ENCODE measurements at places on chromosomes 16 and 17.
A peak's percentile ranks its signal among the peaks of the same experiment; 100 is the strongest.

- DNase-seq: no peak
Observed at GRCh38 chr17:39450051-39450450, 1.0 kb downstream of the MED1 start.

GRCh38 chr16:49337814-49338350, 35.7 kb upstream of the C16orf78 start:
- DNase-seq: no peak

- DNase-seq: no peak
Observed at GRCh38 chr17:82754297-82755208, 2.7 kb downstream of the TBCD start.

DNA sequence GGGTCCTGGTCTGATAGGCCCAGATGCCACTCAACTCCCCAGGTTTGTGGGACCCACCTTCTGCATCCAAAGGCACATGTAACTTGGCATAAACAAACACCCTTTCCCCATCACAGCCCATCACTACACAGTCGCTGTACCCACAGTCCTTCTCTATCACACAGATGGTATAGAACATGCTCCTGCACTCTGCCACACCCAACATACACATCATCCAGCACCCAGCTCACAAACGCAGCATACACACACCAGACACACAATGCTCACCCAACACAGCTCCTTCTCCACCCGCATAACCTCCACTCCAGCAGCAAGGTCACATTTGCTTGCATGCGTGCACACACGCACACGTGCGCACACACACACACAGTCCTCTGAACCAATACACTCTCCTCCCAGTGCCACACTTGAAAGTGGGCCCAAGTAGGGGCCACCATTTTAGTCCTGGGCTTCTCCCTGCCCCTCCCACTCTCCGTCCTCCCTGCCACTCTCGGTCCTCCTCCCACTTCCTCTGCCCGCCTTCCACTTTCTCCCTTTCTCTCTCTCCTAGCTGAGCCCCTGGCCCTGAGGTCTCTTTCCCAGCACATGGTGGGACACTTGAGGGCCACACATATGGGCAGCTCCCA, 8.5 kb upstream of the TMEM92 start:
- no peak for DNase-seq

- no peak for DNase-seq
Observed at GRCh38 chr16:88337021-88337420, 45.7 kb upstream of the ZNF469 start.

DNA sequence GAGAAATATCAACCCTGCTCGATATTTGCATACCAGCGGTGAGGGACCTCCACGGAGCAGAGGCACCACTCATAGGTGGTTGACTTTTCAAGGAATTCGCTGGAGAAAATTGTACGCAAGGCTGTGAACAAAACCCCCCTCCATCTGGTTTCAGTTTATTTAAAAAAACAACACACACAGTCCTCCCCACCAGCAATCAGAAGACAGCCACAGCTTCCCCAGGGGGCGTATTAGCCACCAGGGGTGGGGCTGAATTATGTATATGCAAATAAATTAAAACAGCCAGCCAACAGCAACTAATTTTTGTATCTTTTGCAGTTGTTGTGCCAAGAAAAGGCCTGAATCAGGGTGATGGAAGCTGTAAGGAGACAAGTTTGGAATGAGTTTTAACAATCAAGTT, 5.9 kb upstream of the HSD11B2 start:
- DNase-seq: no peak

- DNase-seq: no peak
Observed at GRCh38 chr17:27572665-27573064, 58.3 kb upstream of the LGALS9 start.

DNA sequence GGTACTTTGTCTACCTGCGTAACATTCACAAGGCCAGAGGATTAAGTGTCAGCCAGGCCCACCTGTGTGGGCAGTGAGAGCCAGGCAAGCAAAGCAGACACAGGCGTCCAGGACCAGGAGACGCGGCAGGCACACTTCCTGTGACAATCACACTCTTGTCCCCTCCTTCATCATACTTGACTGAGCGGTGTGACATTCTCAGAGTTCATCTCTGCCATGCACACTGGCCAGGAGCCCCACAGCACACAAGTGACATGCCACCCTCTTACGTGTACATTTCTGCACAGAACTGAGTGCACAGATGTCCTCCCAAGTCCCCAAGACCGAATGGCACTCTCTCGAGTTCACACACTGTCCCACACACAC, 8.7 kb downstream of the PPP1R9B start:
- peak; percentile 51 for DNase-seq

DNA sequence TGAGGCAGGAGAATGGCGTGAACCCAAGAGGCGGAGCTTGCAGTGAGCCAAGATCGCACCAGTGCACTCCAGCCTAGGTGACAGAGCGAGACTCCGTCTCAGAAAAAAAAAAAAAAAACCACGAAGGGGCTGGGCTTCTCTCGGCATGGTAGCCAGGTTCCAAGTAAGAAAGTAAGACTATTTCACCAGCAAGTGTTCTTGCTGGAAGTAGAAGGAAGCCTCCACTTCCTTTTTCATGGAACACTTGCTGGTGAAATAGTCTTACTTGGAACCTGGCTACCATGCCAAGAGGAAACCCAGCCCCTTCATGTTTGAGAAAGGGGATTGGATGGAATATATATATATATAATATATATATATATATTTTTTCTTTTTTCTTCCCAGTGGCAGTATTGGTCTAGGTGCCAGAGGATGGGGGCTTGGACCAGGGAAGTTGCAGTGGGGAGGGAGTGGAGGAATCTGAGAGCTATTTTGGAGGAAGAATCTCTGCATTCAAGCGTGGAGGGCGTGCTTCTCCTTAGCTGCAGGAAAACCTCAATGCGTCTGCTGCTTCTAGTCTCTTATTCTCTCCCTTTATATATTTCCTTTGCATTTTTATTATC, 7.2 kb upstream of the N4BP1 start:
- no peak for DNase-seq

DNA sequence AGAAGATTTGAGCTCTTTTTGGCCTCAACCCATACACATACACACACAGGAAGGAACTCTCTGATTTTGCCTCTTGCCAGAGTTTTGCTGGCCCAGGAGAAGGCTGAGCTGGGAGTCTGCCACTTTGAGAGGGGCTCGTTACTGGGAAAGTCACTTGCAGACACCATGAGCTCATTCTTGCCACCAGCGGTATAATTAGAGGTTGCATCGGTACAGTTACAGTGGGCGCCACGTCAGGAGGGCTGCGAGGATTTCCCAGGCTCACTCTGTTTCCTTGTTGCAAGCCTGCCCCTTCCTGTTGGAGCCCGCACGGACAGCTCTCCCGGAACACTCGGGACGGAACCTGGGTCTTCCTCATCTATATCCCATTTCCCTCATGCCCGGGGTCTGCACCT, 3.1 kb upstream of the SDK2 start:
- DNase-seq: no peak

DNA sequence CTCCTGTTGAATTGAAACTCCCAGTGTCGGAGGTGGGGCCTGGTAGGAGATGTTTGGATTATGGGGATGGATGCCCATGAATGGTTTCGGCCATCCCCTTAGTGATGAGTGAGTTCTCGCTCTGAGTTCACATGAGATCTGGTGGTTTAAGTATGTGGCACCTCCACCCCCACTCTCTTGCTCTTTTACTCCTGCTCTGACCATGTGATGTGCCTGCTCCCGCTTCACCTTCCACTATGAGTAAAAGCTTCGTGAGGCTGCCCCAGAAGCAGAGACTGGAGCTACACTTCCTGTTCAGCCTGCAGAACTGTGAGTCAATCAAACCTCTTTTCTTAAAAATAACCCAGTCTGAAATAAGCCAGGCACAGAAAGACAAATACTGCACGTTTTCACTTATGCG, 512.4 kb downstream of the HS3ST4 start:
- DNase-seq: no peak

DNA sequence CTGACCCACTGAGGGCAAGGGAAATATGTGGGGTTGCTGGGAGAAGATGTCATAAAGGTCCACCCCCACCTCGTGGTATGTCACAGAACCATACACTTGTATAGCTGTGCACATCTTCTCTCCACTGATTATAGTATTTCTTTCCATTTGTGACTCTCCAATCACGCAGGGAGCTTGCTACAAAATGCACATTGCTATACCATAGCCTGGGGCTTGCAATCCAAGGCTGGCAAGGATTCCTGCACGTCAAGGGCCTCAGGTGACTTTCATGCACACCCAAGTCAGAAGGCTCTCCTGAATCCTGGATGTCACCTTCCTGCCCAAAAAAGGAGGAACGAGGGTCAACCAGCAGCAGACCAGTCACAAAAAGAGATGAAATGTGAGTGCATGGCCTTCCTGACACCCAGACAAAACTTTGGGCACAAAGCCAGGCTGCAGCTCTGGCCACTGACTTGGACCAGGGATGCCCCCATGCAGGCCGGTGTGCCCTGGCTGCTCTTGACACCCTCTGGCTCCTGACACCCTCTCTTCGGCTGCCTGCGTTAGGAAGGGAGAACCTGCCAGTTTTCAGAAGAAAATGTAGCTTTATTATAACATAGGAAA, 12.1 kb downstream of the TBC1D26 start:
- DNase-seq: no peak

DNA sequence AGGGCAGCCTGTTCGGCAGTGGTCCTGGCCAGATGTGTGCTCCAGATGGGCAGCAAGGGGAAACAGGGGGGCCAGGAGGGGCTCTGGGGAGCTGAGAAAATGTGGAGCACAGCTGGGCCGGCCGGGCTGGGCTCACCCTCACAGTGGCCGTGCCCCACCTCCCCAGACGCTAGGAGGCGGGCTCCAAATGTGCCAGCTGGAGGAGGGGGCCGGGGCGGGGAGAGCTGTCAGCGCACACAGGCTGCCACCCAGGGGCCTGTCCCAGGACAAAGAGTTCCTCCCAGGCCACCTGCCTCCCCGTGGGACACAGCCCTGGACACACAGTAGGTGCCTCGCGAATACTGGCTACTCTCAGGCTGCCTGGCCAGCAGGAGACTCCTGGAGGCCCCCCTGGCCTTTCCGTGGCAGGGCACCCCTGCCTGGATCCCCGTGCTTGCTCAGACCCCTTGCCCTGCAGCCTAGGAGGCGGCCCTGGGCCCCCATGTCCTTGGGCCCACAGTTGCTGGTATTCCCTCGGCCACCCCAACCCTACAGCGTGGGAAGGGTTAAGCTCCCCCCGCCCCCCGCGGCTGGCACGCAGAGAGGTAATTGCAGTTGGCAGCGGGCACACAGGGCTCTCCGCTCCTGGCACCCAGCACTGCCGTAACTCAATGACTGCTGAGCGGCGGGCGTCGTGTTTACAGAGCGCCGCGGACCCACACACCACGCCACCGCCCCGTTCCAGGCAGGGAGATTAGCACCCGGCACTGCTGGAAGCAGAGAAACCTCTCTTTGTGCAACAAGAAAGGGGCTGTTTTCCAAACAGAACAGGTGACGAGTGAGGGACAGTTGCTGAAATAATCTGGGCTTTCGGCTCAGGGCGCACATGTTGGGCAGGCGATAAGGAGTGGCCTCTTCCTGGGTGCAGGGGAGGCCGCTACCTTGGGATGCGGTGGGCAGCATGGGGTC, 32.2 kb downstream of the BAHCC1 start:
- peak; percentile 39 for DNase-seq

- no peak for DNase-seq
Observed at GRCh38 chr16:54647216-54647615, 283.4 kb upstream of the IRX5 start.

- no peak for DNase-seq
Observed at GRCh38 chr16:17105239-17105797, 365.4 kb downstream of the XYLT1 start.

GRCh38 chr16:4522051-4522581, 16.5 kb downstream of the CDIP1 start:
- no peak for DNase-seq

DNA sequence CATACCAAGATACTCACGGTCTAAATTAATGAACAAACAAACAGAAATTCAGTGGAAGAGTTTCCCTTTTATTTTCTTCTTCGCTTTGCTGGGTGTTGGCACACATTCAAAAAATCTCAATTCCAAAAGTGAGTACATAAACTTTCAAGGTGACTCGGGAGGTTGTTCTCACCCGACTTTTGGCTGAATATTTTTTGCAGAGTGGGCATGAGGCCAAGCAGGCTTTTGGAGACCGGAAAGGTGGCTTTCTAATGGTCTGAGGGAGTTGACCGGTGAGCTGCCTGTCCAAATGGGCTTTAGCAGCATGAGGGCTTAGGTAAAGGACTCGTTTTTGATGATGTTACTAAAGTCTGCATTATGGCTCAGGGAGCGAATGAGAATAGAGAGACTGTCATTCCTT, 318.7 kb downstream of the CPPED1 start:
- no peak for DNase-seq

DNA sequence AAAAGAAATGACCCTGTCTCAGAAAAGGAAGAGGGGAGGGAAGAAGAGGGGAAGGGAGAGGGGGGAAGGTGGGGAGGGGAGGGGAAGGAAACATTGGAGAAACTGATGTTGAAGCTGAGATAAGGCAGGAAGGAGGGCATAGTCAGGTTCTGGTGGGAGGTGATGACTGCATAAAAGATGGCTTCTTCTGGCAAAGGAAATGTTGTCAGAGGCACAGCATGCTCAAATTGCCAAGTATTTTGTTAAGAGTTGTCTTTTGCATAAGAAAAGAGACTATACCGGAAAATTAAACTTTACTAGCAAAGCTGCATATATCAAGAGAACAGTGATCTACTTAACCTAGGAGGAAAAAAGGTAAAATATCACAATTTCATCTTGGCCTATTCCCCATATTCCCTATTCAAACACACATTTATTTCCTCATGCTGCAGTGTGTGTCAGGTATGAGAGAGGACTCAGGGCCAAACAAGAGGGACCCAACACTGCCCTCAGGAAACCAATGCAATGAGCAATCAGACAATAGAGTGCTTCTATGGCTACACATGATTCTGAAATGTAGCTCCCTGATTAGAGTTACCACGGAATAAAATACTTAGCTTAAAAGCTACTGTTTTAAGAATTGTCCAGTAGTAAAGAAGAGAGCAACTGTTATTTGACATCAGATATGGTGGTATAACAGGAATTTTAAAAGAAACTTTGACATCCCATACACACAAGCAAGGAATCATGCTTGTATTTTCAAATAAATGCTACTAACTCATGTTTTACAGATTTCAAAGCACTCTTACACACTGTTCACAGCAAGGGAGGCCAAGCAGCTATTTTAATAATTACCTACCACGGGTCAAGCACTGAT, 80.9 kb downstream of the PARN start:
- DNase-seq: no peak

GRCh38 chr16:4597174-4597573, 17.5 kb downstream of the UBALD1 start:
- no peak for DNase-seq

GRCh38 chr17:50344731-50345365, 1.1 kb upstream of the XYLT2 start:
- no peak for DNase-seq

GRCh38 chr16:48901712-48902374, 291.9 kb upstream of the N4BP1 start:
- DNase-seq: no peak

GRCh38 chr17:2710803-2711607, 559 bp downstream of the CLUH start:
- peak; percentile 38 for DNase-seq

GRCh38 chr16:83390759-83391158, 417.0 kb upstream of the HSBP1 start:
- DNase-seq: no peak

GRCh38 chr16:79431923-79432322, 168.6 kb downstream of the MAF start:
- no peak for DNase-seq

Data from natural killer cell (primary cell).